ENCODE measurements at places on chromosomes 13 and 19. TPM values are rescaled to one million over a fixed set of nuclear protein-coding genes. Genes with fewer than 3 reads are reported as not detected.

METTL21C gene
- not detected for total RNA-seq

UBE2L5 gene
- total RNA-seq: not detected

SHISA2 gene
- total RNA-seq: 0.07 TPM

PTGIR gene
- total RNA-seq: 214 TPM

ZNF471 gene
- 0.05 TPM for total RNA-seq

MAST3 gene
- 17.2 TPM for total RNA-seq

NLRP5 gene
- not detected for total RNA-seq

MRPL4 gene
- total RNA-seq: 135 TPM

LSM4 gene
- 208 TPM for total RNA-seq

IGSF23 gene
- total RNA-seq: not detected

STAP2 gene
- total RNA-seq: 15.4 TPM

CEACAM21 gene
- total RNA-seq: 16.6 TPM

CYP2S1 gene
- total RNA-seq: 0.34 TPM

TMEM238 gene
- total RNA-seq: 10.5 TPM

ZNF628 gene
- total RNA-seq: 8.6 TPM

GIPC3 gene
- total RNA-seq: 0.16 TPM

FARSA gene
- 166 TPM for total RNA-seq

Data from activated T-helper 2 cell treated with anti-CD3 and anti-CD28 coated beads, Interferon-gamma antibody, Interleukin-2, Interleukin-4, amounts not matched to agents 10 μg/mL and 5 μg/mL and 100 μg/mL, durations not matched to agents 14 hours and 24 hours and 36 hours (primary cell).